ENCODE measurements at places on chromosomes 6 and 20.

- DNase-seq, result no peak
- H3K4me1 ChIP-seq, result no peaks in the 10 kb centered on the region
- H3K27me3 ChIP-seq, result peaks cover 3% of the 10 kb centered on the region
- no peak overlapping the region for H3K27ac ChIP-seq
- no peak overlapping the region for H3K4me3 ChIP-seq
- H3K36me3 ChIP-seq, result no peaks in the 10 kb centered on the region
Observed at GRCh38 chr6:113875470-113875869, 18.3 kb downstream of the MARCKS start.

DNA sequence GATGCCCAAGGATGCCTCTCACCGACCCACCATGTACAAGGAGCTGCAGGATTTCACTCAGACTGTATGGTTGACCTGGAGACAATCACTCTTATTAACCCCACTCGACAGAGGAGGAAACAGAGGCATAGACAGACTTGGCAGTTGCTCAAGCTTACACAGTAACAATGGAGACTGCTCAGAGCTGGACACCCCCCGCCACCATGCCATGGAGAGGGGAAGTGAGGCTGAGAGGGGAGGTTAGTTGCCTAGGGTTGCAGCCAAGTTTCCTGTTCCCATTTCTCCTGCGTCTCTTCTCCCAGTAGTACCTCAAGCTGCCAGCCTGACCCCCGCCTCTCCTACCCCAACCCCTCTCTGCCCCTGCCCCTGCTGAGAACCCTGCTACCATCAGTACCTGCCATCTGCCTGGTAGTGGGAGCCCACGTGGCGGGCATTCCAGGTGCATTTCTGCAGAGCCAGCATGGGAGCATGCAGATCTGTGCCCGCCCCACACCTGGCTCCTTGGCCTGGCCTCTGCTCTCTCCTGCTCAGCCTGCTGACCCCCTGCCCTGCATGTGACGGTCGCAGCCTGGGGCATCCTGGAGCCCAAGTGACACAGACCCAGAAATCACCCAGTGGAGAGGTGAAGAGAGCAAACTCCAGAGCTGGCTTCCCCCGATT, 157.7 kb downstream of the PREX1 start:
- no peak overlapping the region for H3K4me3 ChIP-seq
- no peak overlapping the region for H3K27ac ChIP-seq
- H3K27me3 ChIP-seq, result no peaks in the 10 kb centered on the region

DNA sequence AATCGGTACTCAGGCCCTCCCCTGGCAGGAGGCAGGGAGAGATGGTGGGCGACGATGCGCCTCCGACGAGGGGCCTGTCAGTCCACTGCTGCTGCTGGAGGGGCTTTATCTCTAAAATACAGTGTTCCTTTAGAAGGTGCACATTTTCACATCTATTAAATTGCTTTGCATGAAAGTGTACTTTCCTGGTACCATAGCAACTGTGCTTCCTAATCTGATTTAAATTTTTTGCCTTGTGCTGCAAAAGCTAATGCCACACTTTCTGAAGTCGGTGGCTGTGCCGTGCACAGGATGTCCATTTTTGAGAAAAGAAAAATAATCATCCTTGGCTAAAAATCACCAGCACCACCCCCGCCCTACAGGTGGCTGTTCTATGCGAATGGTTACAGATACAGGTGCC, 262.0 kb upstream of the CDH4 start:
- H3K27me3 ChIP-seq, result no peaks in the 10 kb centered on the region
- no peaks in the 10 kb centered on the region for H3K4me1 ChIP-seq
- no peak overlapping the region for H3K4me3 ChIP-seq

GRCh38 chr6:79180052-79180451, 54.4 kb downstream of the HMGN3 start:
- no peaks in the 10 kb centered on the region for H3K36me3 ChIP-seq
- no peak overlapping the region for H3K27ac ChIP-seq

- H3K36me3 ChIP-seq, result no peaks in the 10 kb centered on the region
- H3K4me3 ChIP-seq, result no peak overlapping the region
- no peak for DNase-seq
- H3K27ac ChIP-seq, result no peak overlapping the region
- no peaks in the 10 kb centered on the region for H3K27me3 ChIP-seq
Observed at GRCh38 chr20:17852323-17852722, 116.3 kb downstream of the SNX5 start.

DNA sequence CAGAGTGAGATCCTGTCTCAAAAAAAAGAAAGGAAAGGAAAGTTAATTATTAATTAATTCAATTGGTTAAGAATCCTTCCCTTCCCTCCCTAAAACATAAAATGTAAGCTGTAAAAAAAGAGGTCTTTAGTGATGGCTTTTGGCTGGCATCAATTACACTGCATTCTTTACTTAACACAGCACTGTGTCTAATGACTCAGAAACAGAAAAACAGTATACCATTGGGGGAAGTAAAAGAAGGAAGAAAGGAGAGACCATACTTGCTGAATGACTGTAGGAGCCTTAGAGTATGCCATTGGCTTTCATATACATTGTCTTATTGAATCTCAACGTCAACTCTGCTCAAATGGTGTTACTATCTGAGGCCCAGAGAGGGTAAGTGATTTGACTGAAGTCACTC, 18.3 kb upstream of the CITED2 start:
- no peaks in the 10 kb centered on the region for H3K27me3 ChIP-seq
- no peak overlapping the region for H3K27ac ChIP-seq
- DNase-seq, result no peak
- H3K4me1 ChIP-seq, result no peaks in the 10 kb centered on the region

GRCh38 chr6:3361312-3362037, 95.4 kb downstream of the SLC22A23 start:
- H3K27me3 ChIP-seq, result no peaks in the 10 kb centered on the region
- no peaks in the 10 kb centered on the region for H3K36me3 ChIP-seq
- H3K27ac ChIP-seq, result no peak overlapping the region
- peaks cover 5% of the 10 kb centered on the region for H3K4me1 ChIP-seq
- H3K4me3 ChIP-seq, result no peak overlapping the region
- no peak for DNase-seq

DNA sequence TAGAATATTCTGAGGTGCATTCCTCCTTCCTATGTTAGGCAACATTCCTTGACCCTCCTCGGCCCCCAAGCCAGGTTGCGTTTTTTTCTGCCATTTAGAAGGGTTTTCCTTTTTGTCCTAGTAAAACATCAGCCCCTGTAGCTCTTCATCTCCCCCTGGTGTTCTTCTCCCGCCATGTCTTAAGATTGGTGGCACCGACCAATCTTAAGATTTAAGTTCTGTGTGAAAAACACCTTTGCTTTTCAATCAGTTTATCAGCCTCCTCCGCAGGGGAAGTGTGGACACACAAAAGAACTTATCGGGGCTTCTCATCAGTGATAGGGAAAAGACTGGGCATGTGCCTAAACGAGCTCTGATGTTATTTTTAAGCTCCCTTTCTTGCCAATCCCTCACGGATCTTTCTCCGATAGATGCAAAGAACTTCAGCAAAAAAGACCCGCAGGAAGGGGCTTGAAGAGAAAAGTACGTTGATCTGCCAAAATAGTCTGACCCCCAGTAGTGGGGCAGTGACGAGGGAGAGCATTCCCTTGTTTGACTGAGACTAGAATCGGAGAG, 719 bp upstream of the EDN1 start:
- peaks cover 26% of the 10 kb centered on the region for H3K27me3 ChIP-seq
- peaks cover 12% of the 10 kb centered on the region for H3K4me1 ChIP-seq
- H3K36me3 ChIP-seq, result no peaks in the 10 kb centered on the region
- no peak overlapping the region for H3K27ac ChIP-seq
- H3K4me3 ChIP-seq, result peak overlapping the region; percentile 49

DNA sequence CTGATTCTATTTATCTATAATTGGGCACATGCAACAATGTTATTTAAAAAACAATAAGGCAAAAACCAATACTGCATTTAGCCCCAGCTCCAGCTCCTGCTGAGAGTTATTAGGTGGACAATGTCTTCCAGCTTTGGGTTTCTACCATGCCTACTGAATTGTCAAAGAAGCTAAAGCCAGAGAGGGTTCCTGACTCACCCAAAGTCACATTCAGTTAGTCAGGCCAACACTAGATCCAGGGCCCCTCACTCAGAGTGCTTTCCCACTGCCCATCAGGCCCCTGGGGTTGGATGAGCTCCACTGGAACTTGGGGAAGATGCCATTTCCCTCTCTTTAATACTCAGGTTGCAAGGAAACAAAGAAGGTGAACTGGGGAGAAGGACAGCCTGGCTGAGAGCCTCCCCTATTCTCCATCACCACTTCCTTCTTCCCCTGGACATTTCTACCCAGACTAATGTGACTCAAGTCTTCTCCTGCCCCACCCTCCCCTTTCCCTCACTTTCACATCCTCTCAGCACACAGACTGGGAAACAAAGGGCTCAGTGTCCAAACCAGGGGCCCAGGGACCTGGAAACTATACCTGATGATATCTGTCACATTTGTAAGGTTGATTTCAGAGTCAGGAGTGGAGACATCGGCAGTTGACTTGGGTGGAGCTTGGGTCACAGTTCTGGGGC, 6.0 kb downstream of the TREM1 start:
- no peak for DNase-seq
- no peaks in the 10 kb centered on the region for H3K36me3 ChIP-seq
- H3K27me3 ChIP-seq, result no peaks in the 10 kb centered on the region
- H3K27ac ChIP-seq, result no peak overlapping the region
- peaks cover 6% of the 10 kb centered on the region for H3K4me1 ChIP-seq

DNA sequence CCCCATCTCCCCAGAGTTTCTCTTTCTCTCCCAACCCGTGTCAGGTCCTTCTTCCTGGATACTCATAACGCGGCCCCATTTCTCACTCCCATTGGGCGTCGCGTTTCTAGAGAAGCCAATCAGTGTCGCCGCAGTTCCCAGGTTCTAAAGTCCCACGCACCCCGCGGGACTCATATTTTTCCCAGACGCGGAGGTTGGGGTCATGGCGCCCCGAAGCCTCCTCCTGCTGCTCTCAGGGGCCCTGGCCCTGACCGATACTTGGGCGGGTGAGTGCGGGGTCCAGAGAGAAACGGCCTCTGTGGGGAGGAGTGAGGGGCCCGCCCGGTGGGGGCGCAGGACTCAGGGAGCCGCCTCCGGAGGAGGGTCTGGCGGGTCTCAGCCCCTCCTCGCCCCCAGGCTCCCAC, at the start of gene HLA-F:
Gene HLA-F (plus strand): TSS at position 173 of the 404 bp plus-strand sequence. CDS start 30 bp downstream, at position 203.
- H3K4me1 ChIP-seq, result peaks cover 63% of the 10 kb centered on the region
- H3K4me3 ChIP-seq, result peak within 1 kb of the TSS; percentile 100
- peak; percentile 96 for DNase-seq
- peak within 1 kb of the TSS; percentile 99 for H3K27ac ChIP-seq
- H3K27me3 ChIP-seq, result no peaks in the 10 kb centered on the region
- peaks cover 48% of the 10 kb centered on the region for H3K36me3 ChIP-seq

- no peak overlapping the region for H3K4me3 ChIP-seq
- H3K27ac ChIP-seq, result no peak overlapping the region
- H3K4me1 ChIP-seq, result peaks cover 6% of the 10 kb centered on the region
- DNase-seq, result peak; percentile 59
- H3K27me3 ChIP-seq, result no peaks in the 10 kb centered on the region
Observed at GRCh38 chr20:58481481-58482021, 33.6 kb downstream of the APCDD1L start.

GRCh38 chr6:15077961-15078360, 167.9 kb upstream of the JARID2 start:
- no peaks in the 10 kb centered on the region for H3K36me3 ChIP-seq
- H3K27me3 ChIP-seq, result no peaks in the 10 kb centered on the region
- H3K4me1 ChIP-seq, result no peaks in the 10 kb centered on the region
- no peak for DNase-seq
- no peak overlapping the region for H3K27ac ChIP-seq

DNA sequence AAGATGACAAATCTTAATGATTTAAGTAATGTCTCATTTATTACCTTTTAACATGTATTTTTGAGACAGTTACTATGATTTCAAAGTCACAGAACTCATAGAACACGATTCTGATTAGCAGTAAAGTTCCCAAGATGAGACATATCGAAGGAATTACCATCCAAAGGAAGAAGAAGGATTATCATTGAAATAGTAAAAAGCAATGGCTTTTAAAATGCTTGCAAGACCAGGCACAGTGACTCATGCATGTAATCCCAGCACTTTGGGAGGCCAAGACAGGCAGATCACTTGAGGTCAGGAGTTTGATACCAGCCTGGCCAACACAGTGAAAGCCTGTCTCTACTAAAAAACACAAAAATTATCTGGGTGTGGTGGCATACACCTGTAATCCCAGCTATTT, 219.2 kb downstream of the KHDC1L start:
- H3K36me3 ChIP-seq, result no peaks in the 10 kb centered on the region
- H3K27ac ChIP-seq, result no peak overlapping the region
- no peaks in the 10 kb centered on the region for H3K27me3 ChIP-seq
- H3K4me3 ChIP-seq, result no peak overlapping the region

DNA sequence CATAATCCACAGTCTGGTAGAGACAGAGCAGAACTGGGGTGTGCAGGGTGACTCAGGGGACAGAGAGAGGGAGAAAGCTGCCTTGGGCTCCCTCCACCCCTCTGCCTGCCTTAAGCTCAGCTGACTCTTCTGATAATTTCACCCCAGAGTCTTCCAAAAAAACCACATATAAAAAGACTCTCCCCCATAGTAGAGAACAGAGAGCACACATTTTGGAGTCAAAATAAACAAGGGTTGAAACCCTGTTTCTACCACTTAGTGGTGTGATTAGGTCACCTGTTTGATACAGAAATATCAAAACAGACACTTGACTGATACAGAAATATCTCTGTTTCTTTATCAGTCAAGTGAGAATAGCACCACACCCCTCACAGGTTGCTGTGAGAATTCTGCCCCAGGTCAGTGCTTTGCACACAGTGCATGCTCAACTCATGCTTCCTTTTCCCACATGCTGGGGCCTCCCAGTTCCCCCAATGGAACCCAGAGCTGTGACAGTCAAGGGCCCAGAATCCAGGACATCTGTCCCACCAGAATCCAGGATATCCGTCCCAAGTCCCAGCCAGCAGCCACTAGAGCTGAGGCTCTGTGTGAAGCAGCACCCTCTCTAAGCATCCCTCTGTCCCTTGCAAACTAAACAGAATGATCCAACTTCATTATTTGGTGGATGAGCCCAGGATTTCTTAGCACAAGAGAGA, 1.2 kb downstream of the TREML2 start:
- DNase-seq, result peak; percentile 21
- peak overlapping the region; percentile 34 for H3K4me3 ChIP-seq
- peak overlapping the region; percentile 85 for H3K27ac ChIP-seq
- no peaks in the 10 kb centered on the region for H3K27me3 ChIP-seq
- H3K36me3 ChIP-seq, result peaks cover 5% of the 10 kb centered on the region

DNA sequence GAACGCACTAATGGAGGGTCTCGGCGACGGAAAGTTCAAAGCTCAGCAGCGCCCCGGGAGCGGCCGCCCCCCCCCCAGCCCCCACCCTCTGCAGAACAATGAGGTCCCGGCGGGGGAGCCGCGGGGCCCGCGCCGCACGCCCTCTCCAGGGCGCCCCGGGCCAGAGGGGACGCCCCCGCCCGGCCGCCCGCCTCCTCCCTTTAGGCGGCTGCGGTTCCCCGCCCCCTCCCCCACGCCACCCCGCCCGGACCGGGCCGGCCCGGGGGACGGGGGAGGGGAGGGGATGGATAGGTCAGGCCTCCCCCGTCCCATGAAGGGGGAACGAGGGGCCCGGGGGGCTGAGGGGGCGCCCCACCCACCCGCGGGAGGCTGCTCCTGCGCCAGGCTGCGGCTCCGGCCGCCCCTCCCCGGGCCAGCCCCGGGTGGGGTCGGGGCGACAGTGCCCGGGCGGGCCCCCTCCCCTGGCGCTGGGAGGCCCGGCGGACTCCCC, 1.5 kb downstream of the NOL4L start:
- no peaks in the 10 kb centered on the region for H3K27me3 ChIP-seq
- peaks cover 55% of the 10 kb centered on the region for H3K4me1 ChIP-seq
- H3K36me3 ChIP-seq, result no peaks in the 10 kb centered on the region
- no peak overlapping the region for H3K27ac ChIP-seq

GRCh38 chr6:109379711-109380110, 2.6 kb downstream of the CD164 start:
- no peak for DNase-seq
- H3K4me1 ChIP-seq, result peaks cover 32% of the 10 kb centered on the region
- H3K27ac ChIP-seq, result peak overlapping the region; percentile 40
- peak overlapping the region; percentile 81 for H3K4me3 ChIP-seq
